ENCODE measurements at places on chromosomes 11 and 22. TPM values are rescaled to one million over a fixed set of nuclear protein-coding genes. Genes with fewer than 3 reads are reported as not detected.
A peak's percentile ranks its signal among the peaks of the same experiment; 100 is the strongest.

The RAC2 gene
- total RNA-seq = 834 TPM

The POU2AF1 gene
- 2.9 TPM for total RNA-seq

The CCDC82 gene
- 32.9 TPM for total RNA-seq

The TTC36 gene
- 0.66 TPM for total RNA-seq

The OMP gene
- total RNA-seq = not detected

The OR4A47 gene
- not detected for total RNA-seq

The REXO2 gene
- total RNA-seq = 55.5 TPM

GRCh38 chr11:62770778-62771143 is 435 bp upstream of the TAF6L start:
- peak overlapping the region; percentile 95 for H3K27ac ChIP-seq
- peak; percentile 53 for DNase-seq
- peaks cover 30% of the 10 kb centered on the region for H3K4me1 ChIP-seq
- no peaks in the 10 kb centered on the region for H3K27me3 ChIP-seq
- H3K36me3 ChIP-seq = peaks cover 14% of the 10 kb centered on the region

DNA sequence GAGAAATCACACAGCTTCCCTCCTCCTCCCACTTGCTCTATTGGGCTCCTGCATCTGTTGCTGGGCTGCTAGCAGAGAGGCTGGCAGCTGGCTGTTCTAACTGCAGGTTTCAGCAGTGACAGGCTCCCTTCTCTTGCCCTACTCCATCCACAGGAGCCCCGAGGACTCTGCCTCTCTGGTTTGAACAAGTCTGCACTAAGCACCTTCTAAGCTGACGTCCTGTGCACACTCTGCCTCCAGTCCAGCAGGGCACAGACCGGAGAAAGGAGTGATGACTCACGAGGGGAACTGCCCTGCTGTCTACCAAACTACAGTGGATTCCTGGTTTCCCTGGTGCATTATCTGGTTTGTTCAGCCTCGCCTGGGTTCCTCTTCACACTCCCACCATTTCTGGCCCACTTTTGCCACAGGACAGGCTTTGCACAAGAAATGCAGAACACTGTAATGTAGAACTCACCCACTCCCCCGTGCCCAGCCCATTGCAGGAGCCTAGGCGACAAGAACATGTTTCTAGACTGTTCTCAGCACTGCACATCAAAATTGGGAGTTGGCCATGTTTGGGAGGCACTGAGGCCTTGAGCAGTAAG is 26.0 kb downstream of the IL10RA start:
- peak overlapping the region; percentile 83 for H3K27ac ChIP-seq
- H3K4me3 ChIP-seq = no peak overlapping the region
- peaks cover 99% of the 10 kb centered on the region for H3K4me1 ChIP-seq
- H3K27me3 ChIP-seq = no peaks in the 10 kb centered on the region
- peaks cover 22% of the 10 kb centered on the region for H3K36me3 ChIP-seq
- DNase-seq = peak; percentile 61

DNA sequence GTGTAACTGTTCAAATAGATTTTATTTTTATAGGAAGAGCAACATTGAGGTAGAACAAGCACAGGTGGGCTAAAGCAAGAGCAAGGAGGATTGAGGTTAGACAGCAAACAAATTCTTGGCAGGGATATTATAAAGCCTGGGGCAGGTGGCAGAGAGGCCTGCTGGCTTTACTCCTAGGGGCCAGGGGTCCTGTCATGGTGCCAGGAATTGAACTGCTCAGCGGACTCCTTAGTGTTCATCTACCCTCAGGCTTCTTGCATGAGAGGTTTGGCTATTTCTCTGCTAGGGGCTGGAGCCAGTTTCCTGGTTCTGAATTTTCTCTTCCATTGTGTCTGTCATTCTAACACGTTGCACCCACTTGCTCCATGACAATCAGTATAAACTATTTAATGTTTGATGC is 217.2 kb upstream of the NCAM1 start:
- DNase-seq = no peak
- no peaks in the 10 kb centered on the region for H3K36me3 ChIP-seq

GRCh38 chr11:8823174-8823742 is 87.7 kb upstream of the AKIP1 start:
- H3K36me3 ChIP-seq = no peaks in the 10 kb centered on the region
- H3K4me3 ChIP-seq = no peak overlapping the region
- no peak for DNase-seq
- no peaks in the 10 kb centered on the region for H3K4me1 ChIP-seq
- H3K27me3 ChIP-seq = peaks cover 10% of the 10 kb centered on the region

DNA sequence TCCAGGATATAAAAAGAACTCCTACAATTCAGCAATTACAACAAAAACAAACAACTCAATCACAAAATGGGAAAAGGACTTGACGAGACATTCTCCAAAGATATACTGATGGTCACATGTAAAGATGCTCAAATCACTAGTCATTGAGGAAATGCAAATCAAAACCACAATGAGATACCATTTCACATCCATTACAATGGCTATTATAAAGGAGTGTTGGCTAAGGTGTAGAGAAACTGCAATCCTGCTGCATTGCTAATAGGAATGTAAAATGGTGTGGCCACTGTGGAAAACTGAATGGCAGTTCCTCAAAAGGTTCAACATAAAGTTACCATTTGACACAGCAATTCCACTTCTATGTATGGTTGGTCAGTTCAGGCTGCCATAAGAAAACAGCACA is 11.8 kb upstream of the TBCEL start:
- no peak overlapping the region for H3K27ac ChIP-seq
- H3K27me3 ChIP-seq = peaks cover 27% of the 10 kb centered on the region
- H3K4me3 ChIP-seq = no peak overlapping the region

- H3K27me3 ChIP-seq = no peaks in the 10 kb centered on the region
- H3K4me1 ChIP-seq = peaks cover 90% of the 10 kb centered on the region
- H3K36me3 ChIP-seq = peaks cover 9% of the 10 kb centered on the region
- peak; percentile 96 for DNase-seq
These were observed 12.7 kb upstream of the IL2RB start for GRCh38 chr22:37162221-37163095.

DNA sequence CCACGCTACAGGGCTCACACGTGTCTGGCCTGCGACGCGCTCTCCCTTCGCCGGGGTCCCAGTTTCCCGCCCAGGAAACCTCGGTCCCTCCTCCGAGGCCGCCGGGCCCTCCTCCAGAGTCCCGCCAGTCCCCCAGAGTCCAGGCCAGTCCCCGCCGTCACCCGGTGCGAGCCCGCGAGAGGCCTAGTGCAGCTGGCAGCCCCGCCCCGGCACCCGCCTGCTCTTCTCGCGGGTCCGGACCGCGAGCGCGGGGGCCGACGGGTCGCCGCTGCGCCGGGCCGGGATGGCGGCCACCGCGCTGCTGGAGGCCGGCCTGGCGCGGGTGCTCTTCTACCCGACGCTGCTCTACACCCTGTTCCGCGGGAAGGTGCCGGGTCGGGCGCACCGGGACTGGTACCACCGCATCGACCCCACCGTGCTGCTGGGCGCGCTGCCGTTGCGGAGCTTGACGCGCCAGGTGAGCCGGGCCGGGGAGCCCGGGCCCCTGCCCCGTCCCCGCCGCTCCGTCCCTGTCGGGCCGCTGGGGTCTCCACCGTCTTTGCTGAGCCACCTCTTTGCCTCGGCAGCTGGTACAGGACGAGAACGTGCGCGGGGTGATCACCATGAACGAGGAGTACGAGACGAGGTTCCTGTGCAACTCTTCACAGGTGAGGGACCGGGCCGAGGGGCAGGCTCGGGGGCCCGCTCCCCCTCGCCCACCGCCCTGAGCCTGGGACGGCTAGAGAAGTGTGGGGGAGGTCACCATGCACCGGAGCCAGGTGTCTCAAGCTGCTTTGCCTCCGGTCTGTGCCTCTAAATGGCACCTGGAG is at the start of gene PTPMT1:
PTPMT1 (plus strand) TSS at position 260 of the 809 bp plus-strand sequence; CDS start at position 284, 24 bp downstream.
- no peaks in the 10 kb centered on the region for H3K27me3 ChIP-seq
- peak within 1 kb of the TSS; percentile 82 for H3K27ac ChIP-seq
- peak within 1 kb of the TSS; percentile 80 for H3K4me3 ChIP-seq

DNA sequence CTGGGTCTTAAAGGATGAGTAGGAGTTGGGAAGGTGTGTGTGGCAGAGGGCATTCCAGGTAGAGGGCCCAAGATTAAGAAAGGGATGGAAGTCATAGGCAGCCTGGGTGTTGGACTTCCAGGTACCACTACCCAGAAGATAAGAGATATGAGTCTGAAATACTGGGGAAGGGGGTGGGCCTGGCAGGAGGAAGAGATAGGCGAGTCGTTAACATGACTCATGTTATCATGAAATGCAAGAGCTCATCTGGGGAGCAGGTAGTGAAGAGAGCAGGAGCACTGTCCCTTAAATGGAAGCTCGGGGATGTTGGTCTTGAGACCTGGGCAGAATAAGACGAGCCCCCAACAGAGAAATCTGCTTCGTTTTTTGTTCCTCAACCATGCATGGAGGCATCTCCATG is 10.2 kb downstream of the ZC3H7B start:
- no peak overlapping the region for H3K27ac ChIP-seq
- H3K4me3 ChIP-seq = no peak overlapping the region
- H3K36me3 ChIP-seq = peaks cover 11% of the 10 kb centered on the region

Data from activated CD8-positive, alpha-beta memory T cell treated with anti-CD3 and anti-CD28 coated beads, Interleukin-2, amount 10 ng/mL, durations not matched to agents 7 days and 5 days (primary cell).